ENCODE measurements at places on chromosomes 11 and 22.
A peak's percentile ranks its signal among the peaks of the same experiment; 100 is the strongest.

- no peak for DNase-seq
Measured at GRCh38 chr11:106447631-106448191, 370.2 kb downstream of the AASDHPPT start.

- DNase-seq = no peak
Measured at GRCh38 chr11:65503949-65504673, 5.3 kb downstream of the MALAT1 start.

DNA sequence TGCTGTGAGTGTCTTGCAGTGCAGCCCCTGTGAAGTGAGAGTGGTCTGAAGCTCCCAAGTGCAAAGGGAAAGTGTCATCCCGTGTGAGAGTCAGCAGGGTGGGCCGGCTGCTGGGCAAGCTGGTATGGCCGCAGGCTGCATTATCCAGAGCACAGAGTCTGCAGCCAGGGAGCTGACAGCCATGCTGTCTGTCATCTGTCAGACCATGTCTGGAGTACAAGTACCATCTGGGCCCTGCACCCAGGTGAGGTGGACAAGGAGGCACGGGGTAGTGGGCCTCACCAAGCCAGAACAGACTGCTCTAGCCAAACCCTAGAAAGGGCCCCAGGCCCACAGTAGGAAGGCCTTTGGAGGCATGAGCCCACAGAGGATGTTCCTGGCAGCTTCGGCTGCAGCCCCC lies 20.2 kb downstream of the LMO1 start:
- DNase-seq = no peak

GRCh38 chr11:77418971-77419597 lies 54.8 kb downstream of the PAK1 start:
- DNase-seq = no peak

DNA sequence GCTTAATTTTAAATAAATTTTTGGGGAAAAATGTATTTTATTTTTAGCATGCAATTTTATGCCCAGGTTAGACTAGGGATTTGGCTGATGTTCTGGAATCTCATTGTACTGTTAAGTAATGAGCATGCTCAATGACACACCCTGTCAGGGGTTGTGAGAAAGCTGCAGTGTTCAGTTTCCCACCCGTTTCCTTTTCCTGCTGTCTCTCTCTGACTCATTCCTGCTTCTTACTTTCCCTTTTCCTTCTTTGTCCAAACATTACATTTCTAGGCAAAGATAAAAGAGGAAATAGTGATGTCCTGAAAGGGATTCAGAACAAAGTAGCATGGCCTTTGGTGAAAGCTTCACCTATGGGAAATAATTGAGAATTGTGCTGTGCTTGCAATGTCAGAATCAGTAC lies 22.7 kb downstream of the OOSP3 start:
- no peak for DNase-seq

DNA sequence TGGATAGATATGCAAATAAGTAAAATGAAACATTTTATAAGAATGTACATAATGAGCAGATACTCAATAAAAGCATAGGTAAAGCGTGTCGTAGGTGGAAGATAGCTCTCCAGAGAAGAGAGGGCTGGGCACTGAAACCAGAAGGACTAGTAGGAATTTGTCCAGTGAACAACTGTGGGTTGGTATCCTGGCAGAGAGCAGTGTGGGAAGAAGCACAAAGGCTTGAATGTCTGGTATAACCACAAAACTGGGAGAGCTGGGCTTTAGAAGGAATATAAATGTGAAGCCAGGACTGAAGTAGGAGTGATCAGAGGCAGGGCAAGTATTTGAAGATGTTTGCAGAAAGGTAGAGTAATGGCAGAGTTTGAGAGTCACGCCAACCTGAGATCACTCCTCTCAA lies 33.1 kb upstream of the CARD16 start:
- no peak for DNase-seq

DNA sequence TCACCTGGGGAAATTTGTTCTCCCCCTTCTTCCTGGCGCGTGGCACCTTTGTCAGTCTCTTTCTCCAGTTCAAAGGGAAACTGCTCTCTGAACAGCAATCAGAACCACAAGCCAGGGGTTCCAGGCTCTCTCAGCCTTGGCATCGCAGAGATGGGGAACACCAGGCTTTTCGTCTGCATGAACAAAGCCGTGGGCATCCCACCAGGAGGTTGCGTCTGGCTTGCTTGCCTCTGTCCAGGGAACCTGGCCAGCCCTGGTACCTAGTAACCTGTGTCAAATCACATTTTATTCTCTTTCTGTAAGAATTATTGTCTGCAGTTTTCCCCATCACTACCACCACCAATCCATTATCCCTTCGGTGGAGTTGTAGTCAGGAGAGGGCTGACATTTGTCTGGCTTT lies 107.0 kb downstream of the WNT7B start:
- DNase-seq = no peak

DNA sequence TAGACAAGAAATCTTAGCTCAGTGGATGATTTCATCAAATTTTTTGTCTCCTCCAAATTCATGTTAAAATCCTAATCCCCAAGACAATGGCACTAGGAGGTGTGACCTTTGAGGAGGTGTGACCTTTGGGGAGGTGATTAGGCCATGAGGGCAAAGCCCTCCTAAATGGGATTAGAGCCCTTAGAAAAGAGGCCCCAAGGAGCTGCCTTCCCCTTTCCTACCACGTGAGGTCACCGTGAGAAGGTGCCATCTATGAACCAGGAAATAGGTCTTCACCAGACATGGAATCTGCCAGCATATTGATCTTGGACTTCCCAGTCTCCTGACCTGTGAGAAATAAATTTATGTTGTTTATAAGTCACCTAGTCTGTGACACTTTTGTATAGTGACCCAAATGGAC lies 138.7 kb downstream of the TRIM29 start:
- no peak for DNase-seq

GRCh38 chr22:38193580-38193979 lies 8.2 kb upstream of the MAFF start:
- DNase-seq = no peak

GRCh38 chr11:57214494-57214893 lies 22.6 kb downstream of the APLNR start:
- peak; percentile 16 for DNase-seq

DNA sequence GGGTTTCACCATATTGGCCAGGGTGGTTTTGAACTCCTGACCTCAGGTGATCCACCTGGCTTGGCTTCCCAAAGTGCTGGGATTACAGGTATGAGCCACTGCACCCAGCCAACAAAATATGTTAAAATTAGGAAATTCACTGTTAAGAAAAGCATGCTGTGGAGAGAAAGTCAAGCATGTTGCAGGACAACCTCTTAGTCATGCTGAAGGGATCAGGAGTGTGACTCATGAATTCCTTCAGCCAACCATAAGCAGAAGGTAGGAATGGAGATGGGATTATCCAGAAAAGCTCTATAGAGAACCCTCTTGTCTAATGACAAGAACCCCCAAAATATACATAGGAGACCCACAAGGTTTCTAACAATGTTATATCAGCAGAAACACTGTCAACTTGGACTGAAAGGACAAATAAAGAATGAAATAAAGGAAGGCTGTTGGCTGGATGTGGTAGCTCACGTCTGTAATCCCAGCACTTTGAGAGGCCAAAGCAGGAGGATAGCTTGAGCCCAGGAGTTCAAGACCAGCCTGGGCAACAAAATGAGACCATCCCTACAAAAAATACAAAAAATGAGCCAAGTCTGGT lies 16.0 kb downstream of the MRTFA start:
- peak; percentile 29 for DNase-seq

- no peak for DNase-seq
Measured at GRCh38 chr11:12119502-12119901, 9.1 kb downstream of the MICAL2 start.

DNA sequence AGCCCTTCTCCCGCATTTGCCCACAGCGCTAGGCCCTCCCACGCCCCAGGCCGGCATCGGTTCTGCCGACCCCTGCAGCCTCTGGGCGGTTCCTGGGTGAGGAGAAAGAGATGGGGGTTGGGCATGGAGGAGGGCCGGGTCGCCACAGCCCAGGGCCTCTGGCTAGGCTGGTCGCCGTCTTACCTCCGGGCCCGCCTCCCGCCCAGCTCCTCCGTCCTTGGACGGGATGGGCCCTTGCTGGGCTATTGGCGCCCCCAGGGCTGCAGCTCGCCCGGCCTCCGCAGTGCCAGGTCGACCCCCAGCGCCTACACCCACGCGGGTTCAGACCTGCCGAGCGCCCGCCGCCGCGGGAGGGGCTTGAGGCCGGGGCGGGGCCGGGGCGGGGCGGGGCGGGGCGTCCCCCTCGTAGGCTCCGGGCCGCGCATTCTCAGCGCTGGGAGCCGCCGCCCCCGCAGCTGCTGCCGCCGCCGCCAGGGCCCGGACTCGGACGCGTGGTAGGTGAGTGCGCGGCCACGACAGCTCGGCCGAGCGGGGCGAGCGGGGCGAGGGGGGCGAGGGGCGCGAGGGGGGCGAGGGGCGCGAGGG lies at the start of gene CD151:
CD151 (plus strand) TSS at position 424 of the 585 bp plus-strand sequence. CDS start 3,118 bp downstream, outside the sequence.
- no peak for DNase-seq

DNA sequence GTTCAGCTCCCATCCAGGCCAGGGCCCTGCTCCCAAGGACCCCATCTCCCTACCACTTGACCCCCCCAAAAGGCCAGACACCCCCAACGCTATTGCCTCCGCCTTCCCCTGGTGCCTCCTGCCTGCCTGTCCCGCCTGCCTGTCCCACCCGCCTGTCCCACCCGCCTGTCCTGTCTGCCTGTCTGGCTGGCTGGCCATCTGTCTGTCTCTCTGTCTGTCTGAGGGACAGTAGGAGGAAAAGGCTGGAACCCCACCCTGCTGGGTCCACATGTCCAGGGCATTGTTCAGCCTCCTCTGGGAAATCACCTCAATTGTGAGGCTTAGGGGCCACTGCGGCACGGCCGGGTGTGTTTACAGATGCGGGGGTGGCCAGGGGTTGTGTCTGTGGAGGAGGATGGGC lies 25.3 kb upstream of the CBX7 start:
- no peak for DNase-seq

- peak; percentile 46 for DNase-seq
Measured at GRCh38 chr11:6353367-6353987, 33.2 kb upstream of the CAVIN3 start.

GRCh38 chr11:10866893-10867331 lies 9.1 kb upstream of the ZBED5 start:
- no peak for DNase-seq

GRCh38 chr11:114052160-114052559 lies 7.4 kb upstream of the ZBTB16 start:
- DNase-seq = no peak

GRCh38 chr11:2940921-2941821 lies 12.0 kb upstream of the PHLDA2 start:
- peak; percentile 56 for DNase-seq

DNA sequence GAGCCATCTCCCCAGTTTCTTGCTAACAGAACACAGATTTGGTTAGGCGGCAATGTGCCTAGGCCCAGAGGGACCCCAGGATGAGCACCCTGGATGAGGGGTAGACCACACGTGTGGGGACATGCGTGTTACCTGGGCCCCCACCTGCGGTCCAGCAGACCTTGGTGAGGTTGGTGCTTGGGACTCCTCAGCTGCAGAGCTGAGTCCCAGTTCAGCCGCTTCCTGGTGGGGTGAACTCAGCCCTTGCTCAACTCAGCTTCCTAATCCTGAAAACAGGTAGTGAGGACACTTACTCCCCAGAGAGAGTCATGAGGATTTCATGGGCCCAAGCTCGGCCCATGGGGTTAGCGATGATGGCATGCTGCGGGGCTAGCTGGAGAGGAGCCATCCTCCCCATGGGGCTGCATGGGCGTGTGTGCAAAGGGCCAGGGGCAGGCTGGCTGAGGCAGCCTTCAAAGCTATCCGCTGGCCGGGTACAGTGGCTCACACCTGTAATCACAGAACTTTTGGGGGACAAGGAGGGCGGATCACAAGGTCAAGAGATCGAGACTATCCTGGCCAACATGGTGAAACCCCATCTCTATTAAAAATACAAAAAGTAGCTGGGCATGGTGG lies 46.9 kb upstream of the SHISAL1 start:
- DNase-seq = no peak

GRCh38 chr11:98183034-98183433 lies 837.7 kb upstream of the CNTN5 start:
- no peak for DNase-seq

DNA sequence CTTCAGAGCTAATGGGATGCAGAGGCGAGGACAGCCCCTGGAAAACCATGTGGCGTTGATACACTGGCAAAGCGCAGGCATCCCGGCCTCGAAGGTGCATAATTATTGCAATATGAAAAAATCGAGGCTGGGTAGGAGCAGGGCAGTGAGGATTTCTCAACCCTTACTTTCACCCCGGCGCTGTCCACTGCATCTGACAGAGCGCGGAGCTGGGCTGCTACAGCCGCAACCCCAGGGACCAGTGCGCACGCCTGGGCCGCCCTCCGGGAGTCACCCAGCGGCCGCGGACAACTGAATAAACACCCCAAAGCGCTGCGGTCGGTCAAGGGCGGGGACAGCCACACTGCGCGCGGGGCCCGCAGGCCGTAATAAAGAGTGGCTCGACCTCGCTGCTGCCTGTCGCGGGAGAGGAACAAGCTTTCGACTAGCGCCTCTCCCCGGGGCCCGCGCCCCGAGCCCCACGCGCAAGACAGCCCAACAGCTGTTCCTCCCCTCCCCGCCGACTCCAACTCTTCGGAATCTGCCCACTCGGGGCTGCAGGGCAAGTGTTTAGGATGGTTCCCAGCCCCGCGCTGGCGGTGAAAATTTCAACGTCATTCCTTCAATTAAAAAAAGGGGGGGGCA lies 3.6 kb upstream of the WT1 start:
- DNase-seq = no peak

- DNase-seq = no peak
Measured at GRCh38 chr11:10862446-10862845, 4.6 kb upstream of the ZBED5 start.

- DNase-seq = no peak
Measured at GRCh38 chr11:9320047-9320446, 5.7 kb upstream of the TMEM41B start.

DNA sequence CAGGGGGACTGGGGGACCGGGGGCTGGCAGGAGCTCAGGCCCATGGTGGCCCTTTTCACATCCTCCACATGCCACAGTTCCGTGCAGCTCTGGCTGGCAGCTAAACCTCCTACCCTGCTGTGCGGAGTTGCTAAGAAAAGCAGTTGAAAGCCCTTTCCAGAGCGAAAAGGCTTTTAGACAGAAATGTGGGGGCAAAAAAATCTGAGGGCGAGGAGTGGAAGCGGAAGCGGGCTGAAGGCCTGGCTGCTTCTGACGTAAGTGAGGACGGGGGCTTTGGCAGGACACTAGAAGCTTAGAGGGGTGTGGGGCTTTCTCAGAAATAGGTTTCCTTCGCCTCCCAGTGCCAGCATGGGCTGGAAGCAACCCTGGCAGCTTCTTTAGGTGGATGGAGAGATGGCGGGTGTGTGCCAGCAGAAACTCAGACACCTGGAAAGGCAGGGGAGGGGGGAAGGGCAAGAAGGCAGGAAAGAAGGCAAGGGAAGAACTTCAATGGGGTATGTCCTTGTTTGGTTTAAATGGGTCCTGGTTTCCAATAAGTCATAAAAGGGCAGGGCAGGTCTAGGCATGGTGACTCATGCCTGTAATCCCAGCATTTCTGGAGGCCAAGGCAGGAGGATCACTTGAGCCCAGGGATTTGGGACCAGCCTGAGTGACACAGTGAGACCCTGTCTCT lies 11.2 kb upstream of the DGKZ start:
- no peak for DNase-seq
